Right kidney (tissue), 9 donors: ENCODE measurements at places on chromosomes 2 and 18.

- DNase-seq = no peak
Measured at GRCh38 chr2:205869439-205869838, 187.1 kb downstream of the NRP2 start.

GRCh38 chr2:43224131-43224570 is 2.3 kb downstream of the ZFP36L2 start:
- peak; percentile 83 for DNase-seq

- no peak for DNase-seq
Measured at GRCh38 chr2:45946023-45946422, 294.5 kb downstream of the PRKCE start.

DNA sequence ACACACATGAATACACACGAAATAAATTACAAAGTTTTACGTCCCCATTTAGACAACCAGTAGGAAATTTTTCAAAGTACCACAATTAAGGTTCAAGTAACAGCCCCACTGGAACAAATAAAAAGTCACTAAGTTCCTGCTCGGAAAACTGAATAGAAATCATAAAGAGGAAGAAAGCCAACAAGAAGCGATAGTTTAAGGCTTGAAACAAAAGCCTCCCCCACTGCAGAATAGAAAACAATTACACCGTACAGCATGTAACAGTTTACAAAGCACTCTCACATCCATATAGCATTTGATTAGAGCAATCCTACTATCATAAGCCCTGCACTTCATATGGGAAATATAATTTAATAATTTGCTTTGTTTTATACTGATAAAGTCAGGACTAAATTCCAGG is 15.5 kb downstream of the KLF7 start:
- DNase-seq = no peak

GRCh38 chr2:17122887-17123501 is 395.2 kb downstream of the RAD51AP2 start:
- DNase-seq = no peak

DNA sequence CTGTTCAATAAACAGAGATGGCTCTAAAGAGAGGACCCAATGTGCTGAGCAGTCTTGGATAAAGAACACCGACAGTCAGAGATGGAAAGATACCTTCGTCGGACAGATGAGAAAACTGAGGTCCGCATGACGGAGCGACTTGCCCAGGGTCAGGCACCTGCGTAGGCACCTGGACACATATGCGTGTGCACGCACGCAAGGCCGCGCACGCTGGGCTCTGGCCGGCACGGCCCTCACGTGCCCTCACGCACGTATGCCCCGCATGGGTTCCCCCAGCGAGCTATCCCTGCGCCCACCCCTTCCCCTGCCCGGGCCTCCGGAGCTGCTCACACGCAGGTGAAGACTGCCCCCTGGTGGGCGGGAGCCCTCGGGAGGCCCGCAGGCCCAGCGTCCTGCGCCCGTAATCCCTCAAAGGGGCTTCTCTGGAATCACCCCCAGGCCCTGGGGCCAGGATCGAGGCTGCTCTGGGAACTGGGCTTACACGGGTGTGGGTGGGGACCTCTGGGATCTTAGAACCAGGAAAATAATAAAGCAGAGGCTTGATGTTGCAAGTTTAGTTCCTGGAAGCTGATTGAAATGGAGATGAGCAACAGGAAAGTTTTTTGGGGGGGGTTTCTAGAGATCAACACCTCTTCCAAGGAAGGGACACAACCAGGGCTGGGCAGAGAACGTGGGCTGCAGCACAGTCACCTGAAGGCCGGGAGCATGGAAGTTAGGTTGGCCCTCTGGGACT is 246.3 kb downstream of the TNS1 start:
- peak; percentile 72 for DNase-seq

- no peak for DNase-seq
Measured at GRCh38 chr2:154533300-154533940, 165.1 kb upstream of the KCNJ3 start.
